NCI-H524 (cell line): ENCODE measurements at places on chromosomes 1 and 21.

- no peak for DNase-seq
Observed at GRCh38 chr1:186202271-186202764, 172.7 kb downstream of the TPR start.

DNA sequence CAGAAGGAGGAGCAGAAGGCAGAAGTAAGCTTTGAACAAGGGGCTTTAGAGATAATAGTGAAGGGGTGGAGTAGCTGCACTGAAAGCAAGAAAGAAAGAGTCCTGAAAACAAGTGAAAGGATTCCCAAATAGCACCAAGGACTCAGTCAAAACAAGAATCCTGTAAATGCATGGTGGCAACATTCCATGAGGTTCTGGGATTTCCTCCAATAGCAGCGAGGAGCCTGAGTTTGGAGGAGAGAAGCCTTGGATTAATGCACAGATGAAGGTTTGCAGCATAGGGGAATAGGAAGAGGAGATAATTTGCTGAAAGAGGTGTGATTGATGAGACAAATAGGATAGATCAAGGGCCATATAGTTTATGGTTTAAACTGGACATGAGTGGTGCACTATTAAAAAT is 10.9 kb downstream of the KRTAP22-2 start:
- DNase-seq, result no peak

GRCh38 chr1:7940745-7941436 is at the start of gene TNFRSF9:
Gene TNFRSF9 (minus strand): TSS chr1:7940839. CDS start chr1:7939994, 845 bp downstream.
- no peak for DNase-seq

GRCh38 chr1:23745515-23745914 is 2.2 kb downstream of the ELOA start:
- no peak for DNase-seq

- DNase-seq, result no peak
Observed at GRCh38 chr1:171740356-171740863, 1.5 kb downstream of the VAMP4 start.

DNA sequence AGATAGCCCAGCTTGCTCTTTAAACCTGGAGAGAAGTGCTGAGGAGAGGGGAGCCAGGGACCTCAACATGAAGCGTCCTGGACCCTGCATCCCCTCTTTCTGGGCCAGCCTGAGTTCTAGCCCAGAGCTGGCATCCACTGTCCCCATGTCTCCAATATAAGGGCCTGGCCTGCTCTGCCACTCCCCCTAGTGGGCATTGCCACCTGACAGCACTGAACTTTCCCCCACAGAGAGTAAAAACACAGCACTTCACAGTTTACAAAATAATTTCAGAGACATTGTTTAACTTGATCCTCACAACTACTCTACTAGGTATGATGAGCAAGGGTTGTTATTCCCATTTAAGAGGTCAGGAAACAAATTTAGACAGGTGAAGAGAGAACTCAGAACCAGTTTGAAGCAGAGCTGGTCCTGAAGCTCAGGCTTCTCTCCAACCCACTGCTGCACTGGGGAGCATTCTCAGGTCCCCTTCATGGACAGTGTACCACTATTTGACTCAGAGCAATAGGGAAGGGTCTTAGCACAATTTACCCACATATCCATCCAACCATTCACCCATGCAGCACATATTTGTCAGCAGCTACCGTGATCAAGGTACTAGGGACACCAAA is 151.2 kb downstream of the DMRTA2 start:
- peak; percentile 50 for DNase-seq

DNA sequence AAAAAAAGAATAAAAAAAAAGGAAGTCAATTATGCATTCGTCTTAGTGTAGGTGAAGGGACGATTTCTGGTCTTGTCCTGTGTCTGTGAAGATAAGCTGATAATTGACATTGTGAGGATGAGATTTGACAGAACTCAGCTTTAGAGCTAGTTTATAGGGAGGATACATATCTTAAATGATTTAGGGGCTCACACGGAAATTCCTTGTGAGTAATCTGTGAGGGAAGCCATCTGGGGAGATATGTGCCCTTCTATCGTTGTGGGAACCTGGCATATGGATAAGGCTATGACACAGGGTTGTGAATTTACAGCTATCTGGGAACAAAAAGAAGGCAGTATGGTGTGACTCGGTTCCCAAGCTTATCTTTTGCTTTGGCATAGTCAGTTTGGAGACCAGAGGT is 71.1 kb downstream of the RABGAP1L start:
- no peak for DNase-seq

DNA sequence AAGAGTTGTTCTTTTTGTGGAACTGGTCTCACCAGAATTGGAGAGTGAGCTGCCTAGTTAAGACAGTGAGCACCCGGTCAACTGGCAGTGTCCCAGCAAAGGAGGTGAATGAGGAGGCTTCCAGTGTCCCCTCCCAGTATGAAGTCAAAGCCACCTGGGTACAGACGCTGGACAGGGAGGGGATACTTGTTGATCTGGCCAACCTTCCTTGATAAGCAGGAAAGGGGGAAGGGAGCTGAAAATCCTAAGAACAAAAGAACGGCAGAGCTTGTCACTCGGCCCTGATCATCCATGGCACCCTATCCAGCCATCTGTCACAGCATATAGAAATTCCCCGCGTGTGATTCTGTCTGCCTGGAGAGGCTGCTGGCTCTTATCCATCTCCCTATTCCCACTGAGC is 91.5 kb downstream of the SSBP3 start:
- DNase-seq, result peak; percentile 97

DNA sequence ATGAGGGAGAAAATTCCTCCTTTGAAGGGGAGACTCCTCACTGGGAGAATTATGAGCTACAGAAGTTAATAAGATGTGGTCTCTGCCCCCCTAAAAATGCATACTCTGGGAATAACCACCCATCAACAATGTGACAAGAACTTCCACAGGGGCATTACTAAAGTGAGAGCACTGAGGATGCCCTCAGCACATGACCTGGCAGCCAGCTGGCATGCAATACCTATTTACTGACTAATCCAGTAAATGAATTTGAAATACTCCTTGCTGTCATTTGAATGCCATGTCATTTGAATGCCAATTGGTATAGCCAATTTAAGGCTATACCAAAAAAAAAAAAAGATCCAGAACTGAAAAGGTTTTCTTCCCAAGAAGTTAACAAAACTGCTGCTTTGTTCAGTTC is 30.8 kb downstream of the PLPP3 start:
- DNase-seq, result no peak

DNA sequence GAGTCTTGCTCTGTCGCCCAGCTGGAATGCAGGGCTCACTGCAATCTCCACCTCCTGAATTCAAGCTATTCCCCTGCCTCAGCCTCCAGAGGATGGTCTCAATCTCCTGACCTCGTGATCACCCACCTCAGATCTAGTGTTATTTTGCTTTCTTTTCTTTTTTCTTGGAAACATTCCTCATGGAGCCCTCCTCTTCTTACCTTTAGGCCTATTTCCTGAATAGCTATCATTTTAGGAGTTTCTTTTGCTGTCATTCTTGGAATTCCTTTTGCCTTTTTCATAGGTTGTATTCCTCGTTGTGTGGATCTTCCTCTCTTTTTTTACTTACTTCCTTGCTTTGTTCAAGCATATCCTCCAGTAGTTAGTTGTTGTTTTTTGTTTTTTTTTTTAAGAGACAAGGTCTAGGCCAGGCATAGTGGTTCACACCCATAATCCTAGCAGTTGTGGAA is 173.8 kb downstream of the RASAL2 start:
- no peak for DNase-seq

GRCh38 chr1:171742577-171742922 is 685 bp upstream of the VAMP4 start:
- DNase-seq, result peak; percentile 57

- DNase-seq, result no peak
Observed at GRCh38 chr1:59520827-59521418, 224.0 kb downstream of the FGGY start.

DNA sequence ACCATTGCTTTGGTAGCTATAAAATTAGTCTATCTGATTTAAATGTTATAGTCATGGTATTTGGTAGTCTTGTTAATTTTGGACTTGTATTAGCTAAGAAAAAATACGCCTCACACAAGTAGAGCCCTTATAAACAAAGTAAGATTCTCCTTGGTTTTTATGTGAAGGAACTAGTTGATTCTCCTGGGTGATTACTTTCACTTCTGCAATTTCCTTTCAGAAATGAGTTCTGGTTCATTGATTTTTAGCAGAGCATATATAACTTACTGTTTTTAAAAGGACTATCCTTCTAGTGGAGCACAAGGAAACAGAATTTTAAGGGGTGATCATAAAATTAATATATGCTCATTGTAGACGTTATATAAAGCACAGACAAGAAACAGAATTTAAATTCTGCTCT is 120.1 kb downstream of the BACH1 start:
- no peak for DNase-seq

- DNase-seq, result no peak
Observed at GRCh38 chr21:46486481-46487126, 27.9 kb downstream of the DIP2A start.

- no peak for DNase-seq
Observed at GRCh38 chr1:97508653-97509218, 412.1 kb downstream of the DPYD start.

DNA sequence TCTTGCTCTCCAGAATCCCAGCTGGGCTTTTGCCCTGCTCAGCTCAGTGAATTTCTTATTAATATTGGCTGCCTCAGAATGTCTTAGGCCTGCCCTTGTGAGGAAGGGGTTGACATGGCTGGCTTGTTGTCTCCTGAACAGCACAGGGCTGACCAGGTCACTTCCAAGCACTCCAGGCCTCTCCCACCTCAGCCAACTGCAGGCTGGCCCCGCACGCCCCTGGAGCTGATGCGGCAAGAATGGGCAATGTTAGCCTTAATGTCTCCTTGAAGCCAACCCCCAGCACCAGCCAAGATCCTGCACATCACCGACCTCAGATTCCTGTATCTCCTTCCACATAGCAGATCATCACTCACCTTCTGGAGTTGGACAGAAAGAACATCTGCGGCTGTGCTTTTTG is 598.6 kb downstream of the AJAP1 start:
- no peak for DNase-seq

DNA sequence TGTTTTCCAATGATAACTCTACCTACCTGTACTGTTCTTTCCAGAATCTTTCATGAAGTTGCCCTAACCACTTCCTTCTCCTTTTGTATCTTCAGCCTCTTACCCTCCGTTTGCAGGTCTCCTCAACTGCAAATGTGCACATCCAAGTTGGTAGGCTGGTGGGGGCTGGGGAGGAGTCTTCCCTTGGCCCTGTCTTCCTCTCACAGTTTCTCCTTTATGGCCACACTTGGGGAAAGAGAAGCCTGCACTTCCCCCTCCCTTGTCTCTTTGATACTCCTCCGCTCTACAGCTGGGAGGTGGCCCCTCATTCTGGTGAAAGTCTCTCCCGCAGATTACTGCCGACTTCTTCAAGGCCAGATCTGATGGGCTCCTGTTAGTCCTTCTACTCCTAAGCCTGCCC is 26.9 kb upstream of the GPR88 start:
- no peak for DNase-seq

DNA sequence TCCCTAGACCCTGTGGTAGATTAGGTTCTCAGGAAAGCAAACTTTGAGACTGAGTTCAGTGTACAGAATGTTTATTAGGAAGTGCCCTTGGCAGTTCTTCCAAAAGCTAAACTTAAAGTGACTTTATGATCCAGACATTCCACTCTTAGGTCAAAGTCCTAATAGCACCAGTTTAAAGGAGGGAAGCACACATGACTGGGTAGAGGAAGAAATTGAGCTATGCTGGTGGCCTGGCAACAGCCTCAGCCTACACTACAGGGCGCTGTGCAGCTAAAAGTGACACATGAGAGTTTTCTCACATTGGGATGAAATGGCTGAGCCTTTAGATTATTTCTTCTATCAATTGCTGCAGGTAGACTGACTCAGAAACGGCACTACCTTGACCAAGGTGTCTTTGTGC is 280.4 kb downstream of the BRINP2 start:
- no peak for DNase-seq

DNA sequence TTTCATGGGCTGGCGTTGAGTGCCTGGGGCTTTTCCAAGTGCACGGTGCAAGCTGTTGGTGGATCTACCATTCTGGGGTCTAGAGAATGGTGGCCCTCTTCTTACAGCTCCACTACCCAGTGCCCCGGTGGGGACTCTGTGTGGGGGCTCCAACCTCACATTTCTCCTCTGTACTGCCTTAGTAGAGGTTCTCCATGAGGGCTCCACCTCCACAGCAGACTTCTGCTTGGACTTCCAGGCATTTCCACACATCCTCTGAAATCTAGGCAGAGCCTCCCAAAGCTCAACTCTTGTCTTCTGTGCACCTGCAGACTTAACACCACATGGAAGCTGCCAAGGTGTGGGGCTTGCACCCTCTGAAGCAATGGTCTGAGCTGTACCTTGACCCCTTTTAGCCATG is 82.1 kb downstream of the CCDC18 start:
- DNase-seq, result no peak

DNA sequence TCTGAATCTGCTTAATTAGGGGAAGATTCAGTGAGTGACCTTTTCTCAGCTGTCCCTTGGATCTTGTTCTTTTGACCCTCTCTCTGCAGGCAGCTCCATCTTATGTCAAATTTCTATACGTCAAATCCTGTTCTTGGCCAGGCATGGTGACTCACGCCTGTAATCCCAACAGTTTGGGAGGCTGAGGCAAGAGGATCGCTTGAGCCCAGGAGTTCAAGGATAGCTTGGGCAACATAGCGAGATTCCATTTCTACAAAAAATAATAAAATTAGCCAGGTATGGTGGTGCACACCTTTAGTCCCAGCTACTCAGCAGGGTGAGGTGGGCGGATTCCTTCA is 12.3 kb upstream of the CDC42 start:
- no peak for DNase-seq

DNA sequence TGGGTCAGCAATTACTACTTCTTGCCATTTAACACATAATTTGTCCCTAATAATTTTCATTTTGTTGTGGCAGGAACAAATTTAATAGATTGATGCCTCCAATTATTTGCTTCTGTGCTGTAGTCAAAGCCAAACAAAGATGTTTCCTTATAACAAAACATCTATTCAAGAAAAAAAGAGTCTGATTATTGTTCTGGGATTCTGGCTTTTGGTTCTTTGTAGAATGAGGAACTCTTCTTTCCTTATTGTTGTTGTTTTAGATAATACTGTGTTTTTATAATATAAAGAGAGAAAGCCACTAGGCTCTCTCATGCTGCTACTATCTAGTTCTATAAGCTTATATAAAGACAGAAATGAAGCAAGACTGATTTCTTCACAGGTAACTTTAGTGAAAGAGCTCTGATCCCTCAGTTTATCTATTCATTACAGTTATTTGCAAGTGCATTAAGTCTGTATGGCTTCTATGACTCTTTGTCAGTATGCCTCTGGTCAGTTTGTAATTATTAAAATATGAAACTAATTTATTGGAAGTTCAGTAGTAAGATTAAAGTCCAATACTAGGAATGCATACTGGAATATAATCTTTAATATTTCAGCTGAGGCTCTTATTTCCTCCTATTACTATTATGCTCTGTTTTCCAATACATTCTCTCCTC is 37.4 kb downstream of the PRKACB start:
- no peak for DNase-seq

DNA sequence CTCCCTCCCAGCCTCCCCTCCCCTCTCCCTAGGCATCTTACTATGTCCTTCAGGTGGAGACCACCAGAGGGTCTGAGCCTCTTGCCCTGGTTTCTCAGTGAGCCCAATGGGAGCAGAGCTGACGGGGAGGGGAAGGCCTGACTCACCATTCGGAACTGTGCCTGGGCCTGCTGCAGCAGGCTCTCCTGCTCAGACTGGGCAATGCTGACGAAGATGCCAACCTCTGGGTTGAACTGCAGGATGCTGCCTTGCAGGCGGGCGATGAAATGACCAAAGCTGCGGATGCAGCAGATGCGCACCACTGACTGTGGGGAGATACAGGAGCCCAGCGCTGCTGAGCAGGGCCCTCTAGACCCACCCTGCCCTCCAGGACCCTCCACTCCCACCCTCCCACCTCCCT is 11.0 kb upstream of the PAQR6 start:
- no peak for DNase-seq
